ENCODE measurements at places on chromosomes 4 and X. TPM values are rescaled to one million over a fixed set of nuclear protein-coding genes. Genes with fewer than 3 reads are reported as not detected.

GRCh38 chrX:2457289-2458133, 43.3 kb downstream of the DHRSX start:
- DNase-seq: no peak

GRCh38 chr4:152073351-152074087, 312.7 kb upstream of the GATB start:
- peak; percentile 1 for DNase-seq

DNA sequence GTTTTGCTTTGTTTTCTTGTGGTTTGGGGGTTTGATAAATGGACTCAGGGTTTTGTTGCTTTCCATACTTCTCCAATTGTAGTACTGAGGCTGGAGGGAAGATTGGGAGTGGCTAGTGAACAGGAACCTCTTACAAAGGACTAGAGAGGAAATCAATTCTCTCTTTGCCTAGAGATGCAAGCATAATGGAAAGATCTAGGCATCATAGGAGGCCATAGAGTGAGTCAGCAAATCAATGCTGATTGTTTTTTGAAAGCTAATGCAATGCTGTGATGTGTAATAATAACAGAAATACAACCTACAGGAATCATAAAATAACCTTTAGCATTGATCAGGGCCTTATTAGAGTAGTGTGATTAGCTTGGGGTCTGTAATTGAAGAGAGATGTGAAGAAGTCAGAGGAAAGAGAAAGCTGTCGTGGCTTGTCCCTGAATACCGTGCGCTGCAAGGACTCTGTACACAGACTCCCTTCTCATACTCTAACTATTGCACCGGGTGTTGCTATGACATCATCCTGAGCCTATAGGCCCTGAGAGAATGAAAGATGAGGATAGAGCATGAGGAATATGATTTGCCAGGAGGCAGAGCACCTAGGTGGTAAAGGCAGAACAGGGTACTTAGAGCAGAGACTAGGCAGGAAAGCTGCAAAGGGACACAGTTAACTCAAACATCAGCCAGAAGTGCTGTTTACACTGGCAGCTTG, 29.3 kb upstream of the GPR101 start:
- no peak for DNase-seq

- DNase-seq: peak; percentile 85
These were observed 155.7 kb downstream of the CHIC2 start for GRCh38 chr4:53908661-53909078.

- no peak for DNase-seq
These were observed 12.2 kb upstream of the SPCS3 start for GRCh38 chr4:176307666-176307930.

GRCh38 chrX:619812-620531, 10.6 kb upstream of the SHOX start:
- DNase-seq: no peak

DNA sequence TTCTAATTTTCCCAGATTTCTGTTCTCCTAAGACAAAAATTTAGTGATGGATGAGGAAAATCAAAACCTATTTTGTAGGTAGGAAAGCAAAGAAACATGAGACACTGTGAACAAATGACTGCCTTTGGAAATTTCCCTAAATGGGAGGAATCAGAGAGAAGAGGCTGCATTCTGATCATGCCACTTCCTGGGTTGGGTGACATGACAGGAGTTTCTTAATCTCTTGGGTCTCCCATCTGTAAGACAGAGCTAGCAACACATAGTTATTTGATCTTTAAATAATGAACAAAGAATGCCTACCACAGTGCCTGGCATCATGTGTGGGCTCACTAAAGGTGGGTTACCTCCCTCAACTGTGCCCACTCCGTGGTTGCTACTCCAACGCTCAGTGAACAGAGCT, 57.1 kb downstream of the CCDC149 start:
- no peak for DNase-seq

DNA sequence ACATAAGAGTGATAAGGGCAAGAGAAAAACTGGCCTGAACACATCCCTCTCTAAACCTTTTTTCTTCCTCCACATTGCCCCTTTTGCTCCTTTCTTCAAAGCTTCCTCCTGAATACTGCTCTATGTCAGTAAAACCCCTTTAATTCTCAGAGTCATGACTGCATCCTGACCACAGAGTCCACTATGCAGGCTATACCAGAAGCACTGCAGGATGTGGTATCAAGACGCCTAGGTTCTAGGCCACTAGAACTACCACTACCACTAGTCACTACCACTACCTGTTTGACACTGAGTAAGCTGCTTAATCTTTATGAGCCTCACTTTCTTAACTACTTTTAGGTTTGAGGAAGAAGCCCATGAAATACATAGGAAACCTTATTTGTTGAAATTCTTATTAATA, 38.7 kb downstream of the ARHGEF9 start:
- no peak for DNase-seq

DNA sequence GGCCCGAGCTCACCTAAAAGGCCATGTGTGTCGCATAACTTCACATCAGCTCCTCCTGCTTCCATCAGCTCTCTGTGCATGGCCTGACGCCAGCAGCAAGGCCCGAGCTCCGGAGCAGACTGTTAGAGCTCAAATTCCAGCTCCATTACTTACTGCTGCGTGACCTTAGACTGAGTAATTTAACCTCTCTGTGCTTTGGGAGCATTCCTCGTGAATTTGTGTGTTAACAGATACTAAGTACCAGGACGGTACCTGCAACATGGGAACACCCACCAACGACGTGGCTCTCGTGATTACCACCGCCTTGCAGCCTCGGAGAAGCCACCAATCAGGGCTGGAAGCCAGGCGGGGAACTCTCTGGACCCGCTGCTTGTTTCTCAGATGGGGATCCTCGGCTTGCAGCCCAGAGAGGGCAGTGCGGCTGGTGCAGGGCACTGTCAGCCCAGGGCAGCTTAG, 12.9 kb downstream of the LETM1 start:
- no peak for DNase-seq

DNA sequence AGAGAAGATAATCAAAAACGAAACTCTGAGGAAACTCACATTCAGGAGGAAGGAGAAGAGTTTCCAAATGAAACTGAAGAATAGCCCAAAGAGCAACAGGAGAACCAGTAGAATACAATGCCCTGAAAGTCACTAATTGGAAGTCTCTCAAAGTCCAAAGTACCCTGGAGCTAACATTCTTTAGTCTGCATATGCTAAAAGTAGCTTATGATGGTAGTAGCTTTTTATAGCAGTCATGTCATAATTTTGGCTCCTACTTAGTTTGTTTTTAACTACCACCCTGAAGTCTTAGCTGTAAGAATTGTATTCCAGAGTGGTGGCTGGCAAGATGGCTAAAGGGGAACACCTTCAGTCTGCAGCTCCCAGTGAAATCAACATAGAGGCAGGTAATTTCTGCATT, 100.3 kb upstream of the FGF16 start:
- DNase-seq: no peak

DNA sequence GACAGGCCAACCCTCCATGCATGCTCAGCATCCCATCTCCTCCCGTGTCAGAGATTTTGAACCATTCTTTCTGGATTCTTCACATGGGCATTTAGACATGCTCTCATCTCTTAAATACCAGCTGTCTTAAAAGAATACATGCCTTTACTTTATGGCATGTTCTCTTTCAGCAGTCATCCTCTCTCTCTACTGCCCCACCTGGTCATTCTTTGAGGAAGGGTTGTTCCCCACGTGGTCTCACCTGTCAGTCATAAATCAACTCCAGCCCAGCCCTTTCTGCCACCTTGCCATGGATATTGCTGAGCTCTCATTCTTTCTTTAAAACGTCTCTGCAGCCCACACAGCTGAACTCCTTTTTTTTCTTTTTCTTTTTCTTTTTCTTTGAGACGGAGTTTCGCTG, 111.3 kb downstream of the ARHGAP10 start:
- no peak for DNase-seq

DNA sequence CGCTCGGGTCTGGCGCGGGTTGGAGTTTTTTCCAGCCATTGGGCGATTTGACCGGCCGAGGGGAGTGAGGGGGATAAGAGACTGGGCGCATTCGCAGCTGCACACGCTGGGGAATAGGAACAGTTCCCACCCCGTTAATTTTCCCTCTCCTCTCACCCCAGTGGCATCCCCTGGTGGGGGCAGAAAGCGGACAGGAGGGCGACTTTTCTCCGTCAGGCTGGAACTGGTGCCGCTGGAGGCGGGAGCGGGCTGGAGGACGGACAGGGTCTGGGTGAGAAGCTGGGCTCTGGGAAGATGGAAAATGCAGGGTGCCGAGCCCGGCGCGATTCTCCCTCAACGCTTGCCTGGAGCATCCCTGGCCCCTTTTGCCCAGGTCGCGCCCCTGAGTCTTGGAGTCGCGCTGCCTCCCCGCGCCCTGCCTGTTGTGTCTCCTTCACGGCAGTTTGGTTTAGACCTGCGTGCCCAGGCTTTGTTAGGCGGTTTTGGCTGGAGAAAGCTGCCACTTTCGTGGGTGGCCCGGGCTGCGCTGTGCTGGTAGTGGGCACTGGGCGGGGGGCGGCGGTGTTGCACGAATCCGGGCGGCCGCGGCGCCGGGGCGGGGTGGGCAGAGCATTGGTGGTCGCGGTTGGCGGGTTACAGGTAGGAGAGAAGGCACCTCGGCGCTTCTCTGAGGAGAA, 2.0 kb downstream of the ADGRL3 start:
- DNase-seq: no peak

DNA sequence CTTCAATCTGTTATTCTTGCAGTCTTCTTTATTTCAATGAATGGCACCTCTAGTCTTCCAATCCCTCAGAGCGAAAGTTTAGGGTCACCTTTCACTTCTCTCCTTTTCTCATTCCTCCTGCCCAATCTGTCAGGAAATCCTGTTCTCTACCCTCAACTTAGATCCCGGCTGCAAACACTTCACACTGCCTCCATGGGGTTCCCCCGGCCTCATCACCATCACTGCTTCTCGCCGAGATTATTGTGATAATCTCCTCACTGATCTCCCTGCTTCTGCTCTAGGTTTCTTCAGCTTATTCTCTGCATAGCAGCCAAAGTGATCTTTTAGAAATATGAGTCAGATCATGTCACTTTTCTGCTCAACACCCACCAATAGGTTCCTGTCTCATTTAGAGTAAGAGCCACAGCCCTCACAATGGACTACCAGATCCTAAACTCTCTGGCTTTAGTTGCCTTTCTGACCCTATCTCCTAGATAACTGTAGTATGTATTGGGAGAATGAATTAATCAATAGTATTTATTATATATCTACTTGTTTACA, 43.6 kb upstream of the TBC1D9 start:
- no peak for DNase-seq

- no peak for DNase-seq
These were observed 43.9 kb upstream of the HMX1 start for GRCh38 chr4:8915201-8916200.

- DNase-seq: no peak
These were observed 8.8 kb downstream of the DCLK2 start for GRCh38 chr4:150087006-150087405.

GRCh38 chr4:139556071-139556723, at the start of gene SETD7:
Gene SETD7 (minus strand): TSS chr4:139556219. CDS start chr4:139556137, 82 bp downstream.
- DNase-seq: peak; percentile 58

- no peak for DNase-seq
These were observed 125.1 kb upstream of the FRG1 start for GRCh38 chr4:189815404-189816192.

- no peak for DNase-seq
These were observed 96.5 kb downstream of the SH3RF1 start for GRCh38 chr4:169174247-169174646.

- DNase-seq: no peak
These were observed 7.4 kb upstream of the ERAS start for GRCh38 chrX:48818866-48819265.

- no peak for DNase-seq
These were observed 189.0 kb upstream of the FRMPD4 start for GRCh38 chrX:11949291-11949690.

- DNase-seq: no peak
These were observed 1432.6 kb upstream of the TENM3 start for GRCh38 chr4:180810581-180810980.

DNA sequence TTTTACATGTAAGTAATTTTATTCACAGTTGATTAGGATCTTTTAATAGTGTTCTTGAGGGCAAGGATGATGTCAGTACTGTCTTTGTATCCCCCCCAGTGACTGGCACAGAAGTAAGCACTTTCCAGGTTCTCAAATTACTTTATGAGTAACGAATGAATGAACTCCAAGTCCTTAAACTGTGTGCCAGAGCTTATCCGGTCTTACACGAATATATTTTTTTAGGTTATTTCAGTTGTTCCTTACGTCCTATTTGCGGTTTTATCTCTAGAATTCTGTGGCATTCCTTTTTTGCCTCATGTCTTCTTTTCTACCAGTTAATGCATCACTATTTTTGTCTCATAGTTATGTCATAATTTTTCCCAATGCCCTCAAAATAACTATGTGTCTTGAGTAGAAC, 106.9 kb upstream of the MID1IP1 start:
- DNase-seq: no peak

DNA sequence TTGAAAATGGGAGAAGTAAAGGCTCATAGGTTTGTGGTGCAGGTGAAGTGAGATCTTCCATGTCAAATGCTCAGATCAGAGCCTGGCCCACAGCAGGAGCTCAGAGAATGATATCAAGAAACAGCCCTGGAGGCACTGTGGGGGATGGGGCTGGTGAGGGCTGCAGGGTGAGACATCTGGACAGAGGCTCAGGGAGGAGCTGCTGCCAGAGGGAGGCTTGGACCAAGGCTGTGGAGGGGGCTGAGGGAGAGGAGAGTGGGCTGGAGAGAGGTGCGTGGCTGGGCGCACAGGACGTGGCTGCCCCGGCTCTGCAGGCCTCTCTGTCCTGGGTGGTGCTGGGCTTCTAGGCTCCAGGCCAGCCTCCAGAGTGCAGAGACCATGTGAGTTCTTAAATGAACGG, 5.6 kb downstream of the SORCS2 start:
- DNase-seq: no peak

DNA sequence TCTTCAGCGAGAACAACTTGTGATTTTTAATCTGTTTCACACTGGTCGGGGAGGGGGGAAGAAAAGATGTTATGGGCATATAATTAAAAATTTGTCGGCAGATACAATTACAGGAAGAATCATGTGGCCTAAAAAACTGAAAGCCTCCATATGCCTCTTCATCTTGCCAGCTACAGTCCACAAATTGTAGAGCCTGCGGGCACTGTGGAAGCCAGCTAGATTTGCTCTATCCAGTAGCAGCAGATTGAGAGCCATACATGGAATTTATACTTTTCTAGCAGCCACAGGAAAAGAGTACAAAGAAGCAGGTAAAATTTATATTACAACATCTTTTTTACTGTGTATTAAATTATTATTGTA, 147.3 kb downstream of the TBL1X start:
- no peak for DNase-seq

The AMTN gene
- not detected for total RNA-seq

The TEX13C gene
- total RNA-seq: 0.21 TPM

The GLRA2 gene
- total RNA-seq: not detected

The PRR32 gene
- total RNA-seq: not detected

The TMEM154 gene
- 0.90 TPM for total RNA-seq

The PDLIM3 gene
- total RNA-seq: 73.2 TPM

The NUDT9 gene
- total RNA-seq: 13.8 TPM

The ENPP6 gene
- not detected for total RNA-seq

The ADH1A gene
- not detected for total RNA-seq

The OPRPN gene
- not detected for total RNA-seq

The GIMD1 gene
- total RNA-seq: not detected

The KLHL13 gene
- total RNA-seq: 3.1 TPM

The TECRL gene
- total RNA-seq: not detected

The PLXNB3 gene
- total RNA-seq: 4.8 TPM
